ENCODE measurements at places on chromosomes 16 and 17.

GRCh38 chr16:9323170-9323569 lies 231.7 kb downstream of the HAPSTR1 start:
- DNase-seq: no peak

- no peak for DNase-seq
Measured at GRCh38 chr16:89478576-89479221, 11.7 kb downstream of the ANKRD11 start.

- DNase-seq: peak; percentile 37
Measured at GRCh38 chr16:89863741-89864526, 9.5 kb upstream of the TCF25 start.

- no peak for DNase-seq
Measured at GRCh38 chr16:52758473-52758855, 211.5 kb upstream of the TOX3 start.

DNA sequence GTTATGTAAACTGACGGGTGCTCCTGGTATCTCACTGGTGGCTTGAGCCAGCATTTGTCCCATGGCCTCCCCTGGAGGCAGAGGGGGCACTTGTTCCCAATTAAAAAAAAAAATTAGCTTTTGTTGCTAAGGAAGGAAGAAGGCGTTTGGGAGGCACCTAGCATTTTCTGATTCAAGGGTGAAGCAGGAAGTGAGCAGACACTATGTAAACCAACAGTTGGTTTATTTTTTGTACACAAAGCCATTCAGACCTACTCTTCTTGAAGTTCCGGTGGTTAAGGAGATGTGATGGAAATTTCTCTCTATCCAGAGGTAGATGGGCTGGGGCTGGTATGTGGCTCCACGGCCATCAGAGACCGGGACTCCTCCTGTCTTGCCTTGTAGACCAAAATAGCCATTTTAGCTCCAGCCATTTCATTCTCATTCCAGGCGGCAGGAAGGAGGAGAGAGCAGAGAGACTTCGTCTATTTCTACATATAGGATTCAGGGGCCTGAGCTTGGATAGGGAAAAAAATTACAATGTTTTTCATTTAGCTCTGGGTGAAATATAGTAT lies 103.0 kb downstream of the SNX29 start:
- DNase-seq: no peak

GRCh38 chr17:38728290-38728831 lies 1.8 kb upstream of the CISD3 start:
- DNase-seq: peak; percentile 81

- DNase-seq: no peak
Measured at GRCh38 chr17:82559566-82560251, 40.2 kb downstream of the FOXK2 start.

GRCh38 chr17:78933025-78933958 lies 8.1 kb upstream of the TIMP2 start:
- DNase-seq: peak; percentile 27

DNA sequence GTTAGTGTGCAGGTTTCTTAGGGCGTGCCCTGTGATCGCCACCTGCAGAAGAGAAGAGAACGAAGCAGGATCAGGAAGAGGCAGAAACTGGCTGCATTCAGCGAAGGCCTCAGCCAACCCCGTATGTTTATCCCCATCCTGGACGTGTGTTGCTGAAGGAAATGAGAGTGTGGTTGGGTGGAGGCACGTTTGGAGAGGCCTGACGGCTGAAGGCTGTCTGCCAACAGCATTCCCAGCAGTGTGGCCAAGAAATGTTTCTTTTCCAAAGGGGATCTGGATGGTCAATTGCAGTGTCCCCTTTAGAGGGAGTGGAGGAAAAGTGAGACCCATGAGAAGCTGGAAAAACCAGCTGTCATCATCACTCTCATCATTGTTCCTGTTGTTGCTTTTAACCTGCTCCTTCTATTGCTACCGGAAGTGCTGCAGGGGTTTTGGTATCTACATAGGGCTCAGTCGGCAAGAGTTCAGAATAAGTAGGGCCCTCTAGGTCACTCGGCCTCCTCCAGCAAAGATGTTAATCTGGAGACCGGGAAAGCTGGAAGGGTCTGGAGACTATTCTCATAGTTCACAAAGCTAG lies 46.5 kb upstream of the SLC47A1 start:
- DNase-seq: no peak

GRCh38 chr16:78768718-78769117 lies 669.3 kb downstream of the WWOX start:
- DNase-seq: no peak

GRCh38 chr16:47492428-47493377 lies 31.6 kb downstream of the PHKB start:
- no peak for DNase-seq

DNA sequence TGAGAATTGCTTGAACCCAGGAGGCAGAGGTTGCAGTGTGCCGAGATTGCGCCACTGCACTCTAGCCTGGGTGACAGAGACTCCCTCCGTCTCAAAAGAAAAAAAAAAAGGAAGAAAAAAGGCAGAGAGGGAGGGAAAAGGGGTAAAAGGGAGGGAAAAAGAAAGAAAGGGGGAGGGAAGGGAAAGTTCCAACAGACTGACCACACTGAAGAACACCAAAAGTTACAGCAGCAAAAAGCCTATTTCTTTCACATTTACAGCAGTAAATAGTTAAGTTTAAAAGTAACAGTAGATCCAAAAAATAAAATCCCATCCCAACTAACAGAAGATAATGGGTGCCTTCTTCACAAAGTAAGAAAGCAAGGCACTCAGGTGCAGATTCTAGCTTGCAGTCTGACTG lies 36.9 kb upstream of the C17orf78 start:
- no peak for DNase-seq

- no peak for DNase-seq
Measured at GRCh38 chr16:84074721-84075120, 32.1 kb upstream of the SLC38A8 start.

DNA sequence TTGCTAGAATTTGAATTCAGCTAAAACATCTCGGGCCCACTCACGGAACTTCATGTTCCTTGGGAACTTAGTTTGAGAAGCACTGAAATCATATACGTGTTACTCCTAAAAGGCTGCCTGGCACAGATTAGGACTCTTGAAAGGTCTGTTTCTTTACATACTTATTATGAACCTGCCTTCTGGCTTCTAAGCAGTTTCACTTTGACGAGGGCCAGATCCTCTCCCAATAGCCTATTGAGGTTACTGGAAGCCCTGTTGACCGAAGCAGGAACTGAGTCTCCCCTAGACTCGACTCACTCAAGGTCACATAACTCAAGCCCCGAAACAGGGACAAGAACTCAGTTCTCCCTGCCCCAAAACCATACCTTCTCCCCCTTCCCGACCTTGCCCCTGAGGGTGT lies 121.9 kb upstream of the PLCG2 start:
- DNase-seq: no peak

- DNase-seq: no peak
Measured at GRCh38 chr17:32523827-32524552, 37.2 kb downstream of the CDK5R1 start.

DNA sequence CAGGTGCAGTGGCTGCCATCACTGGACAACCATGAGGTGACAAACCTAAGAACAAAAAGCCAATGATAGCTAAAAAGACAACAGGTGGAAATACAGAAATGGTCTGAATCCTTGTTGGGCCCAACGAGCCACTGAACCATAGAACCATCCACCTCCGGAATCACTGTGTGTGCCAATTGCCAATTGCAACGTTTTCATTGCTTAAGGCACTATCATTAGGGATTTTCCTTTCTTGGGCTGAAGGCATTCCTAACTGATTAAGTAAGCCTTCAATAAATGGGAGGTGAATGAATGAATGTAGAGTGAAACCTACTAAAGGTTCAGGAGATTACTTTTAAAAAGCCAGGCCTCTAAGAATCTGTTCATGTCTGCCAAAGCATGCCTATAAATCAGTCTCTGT lies 3.6 kb downstream of the USP31 start:
- no peak for DNase-seq

DNA sequence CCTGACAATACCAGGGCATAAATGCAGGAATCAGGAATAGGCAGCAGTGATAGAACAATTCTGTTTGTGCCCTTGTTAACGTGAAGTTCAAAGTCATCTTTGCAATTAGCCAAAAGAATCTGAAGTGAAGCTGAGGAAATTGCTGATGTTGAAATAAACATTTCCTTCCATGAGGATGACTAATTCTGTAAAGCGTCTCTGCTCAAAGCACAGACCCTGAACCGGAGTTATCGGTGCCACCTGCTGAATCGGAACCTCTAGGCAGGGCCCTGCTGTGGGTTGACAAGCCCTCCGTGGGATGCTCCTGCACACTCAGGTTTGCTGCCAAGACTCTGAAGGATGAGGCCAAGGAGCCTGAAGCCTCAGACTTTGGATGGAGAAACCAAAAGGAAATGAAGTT lies 37.0 kb upstream of the CDH1 start:
- no peak for DNase-seq

DNA sequence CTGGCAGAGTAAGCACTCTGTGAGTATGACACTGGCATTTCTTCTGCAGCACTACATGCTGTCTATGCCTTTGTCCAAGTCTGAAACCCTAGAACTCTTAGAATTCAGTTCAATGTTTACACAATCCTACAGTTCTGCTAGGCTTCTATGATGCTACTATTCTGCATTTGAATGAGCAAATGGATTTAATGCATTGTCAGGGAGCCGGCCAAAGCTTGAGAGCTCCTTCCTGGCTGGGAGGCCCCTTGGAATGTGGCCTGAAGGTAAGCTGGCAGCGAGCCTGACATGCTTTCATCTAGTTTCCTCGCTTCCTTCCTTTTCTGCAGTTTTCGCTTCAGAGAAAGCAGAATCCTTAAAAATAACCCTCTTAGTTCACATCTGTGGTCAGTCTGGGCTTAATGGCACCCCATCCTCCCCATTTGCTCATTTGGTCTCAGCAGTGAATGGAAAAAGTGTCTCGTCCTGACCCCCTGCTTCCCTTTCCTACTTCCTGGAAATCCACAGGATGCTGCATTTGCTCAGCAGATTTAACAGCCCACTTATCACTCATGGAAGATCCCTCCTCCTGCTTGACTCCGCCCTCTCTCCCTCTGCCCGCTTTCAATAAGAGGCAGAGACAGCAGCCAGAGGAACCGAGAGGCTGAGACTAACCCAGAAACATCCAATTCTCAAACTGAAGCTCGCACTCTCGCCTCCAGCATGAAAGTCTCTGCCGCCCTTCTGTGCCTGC lies at the start of gene CCL2:
TSS of gene CCL2 (plus strand) at position 635 of the 730 bp plus-strand sequence. CDS start at position 700, 65 bp downstream.
- no peak for DNase-seq

- DNase-seq: no peak
Measured at GRCh38 chr16:55737318-55737717, 81.5 kb downstream of the SLC6A2 start.

DNA sequence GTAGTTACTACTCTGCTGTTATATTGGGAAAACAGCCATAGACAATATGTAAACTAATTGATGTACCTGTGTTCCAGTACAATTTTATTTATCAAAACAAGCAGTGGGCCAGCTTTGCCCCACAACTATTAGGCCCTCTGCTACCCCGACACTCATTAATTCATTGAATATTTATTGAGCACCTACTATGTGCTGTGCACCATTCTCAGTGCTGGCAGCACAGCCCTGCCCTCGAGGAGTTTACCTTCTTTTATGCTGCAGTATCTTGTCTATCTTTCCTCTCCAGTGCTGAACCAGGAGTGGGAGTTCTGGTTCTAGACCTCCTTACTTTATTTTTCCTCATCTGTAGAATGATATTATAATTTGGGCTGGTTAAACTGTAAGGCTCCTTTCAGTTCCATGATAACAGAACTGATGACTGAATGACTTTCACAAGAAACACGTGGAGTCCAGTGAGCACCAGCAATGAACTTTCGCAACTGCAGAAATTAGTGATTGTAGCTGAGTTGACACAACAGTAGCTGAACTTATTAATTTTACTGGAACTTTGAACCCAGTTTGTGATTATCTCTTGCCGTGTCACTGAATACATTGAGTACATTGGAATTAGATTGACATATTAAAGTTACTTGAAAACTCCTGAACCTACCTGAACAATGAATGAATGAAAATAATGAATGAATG lies 2.4 kb downstream of the GOSR2 start:
- DNase-seq: no peak

DNA sequence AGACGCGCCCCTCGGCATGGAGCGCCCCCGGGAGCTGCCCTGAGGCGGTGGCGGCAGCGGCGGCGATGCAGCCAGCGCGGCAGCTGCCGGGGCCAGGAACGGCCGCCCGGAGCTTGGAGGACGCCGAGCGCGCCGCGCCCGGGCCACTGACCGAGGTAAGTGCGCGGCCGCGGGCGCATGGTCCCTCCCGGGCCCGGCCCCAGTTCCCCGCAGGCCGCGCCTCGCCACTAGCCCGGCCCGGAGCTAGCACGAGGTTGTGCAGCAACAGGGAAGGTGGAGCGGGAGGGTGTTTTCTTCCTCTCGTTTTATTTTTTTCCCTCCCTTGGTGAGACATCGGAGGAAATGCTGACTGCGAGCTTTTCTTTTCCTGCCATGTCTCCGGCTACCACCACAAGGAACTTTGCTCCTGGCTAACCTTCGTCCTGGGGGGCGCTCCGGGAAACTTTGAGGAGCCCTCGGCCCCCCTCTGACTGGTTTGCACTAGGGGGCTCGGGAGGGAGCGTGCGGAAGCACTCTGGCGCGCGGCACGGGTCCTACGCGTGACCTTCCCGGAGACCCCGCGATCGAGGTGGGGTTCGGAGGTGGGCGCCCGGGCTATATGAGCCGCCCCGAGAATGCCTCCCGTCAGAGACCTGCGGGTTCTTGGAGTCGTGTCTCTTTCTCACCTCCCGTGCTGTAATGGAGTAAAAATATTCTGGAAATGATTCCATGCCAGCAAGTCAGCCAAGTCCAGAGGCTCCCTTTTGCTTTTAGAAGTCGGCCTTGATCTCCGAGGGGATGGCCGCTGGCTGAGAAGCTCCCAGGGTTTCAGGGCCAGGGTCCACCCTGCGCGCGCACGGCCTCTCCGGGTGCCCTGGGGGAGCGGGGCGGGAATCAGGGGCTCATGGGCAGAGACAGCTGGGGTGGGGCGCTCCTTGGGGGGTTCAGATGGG lies 868 bp downstream of the KCNJ12 start:
- no peak for DNase-seq

- no peak for DNase-seq
Measured at GRCh38 chr17:80937462-80938381, 53.9 kb upstream of the CHMP6 start.

GRCh38 chr17:416293-417206 lies 63.9 kb upstream of the RPH3AL start:
- DNase-seq: no peak

- no peak for DNase-seq
Measured at GRCh38 chr17:69176457-69176795, 34.7 kb upstream of the ABCA6 start.

- no peak for DNase-seq
Measured at GRCh38 chr17:31647661-31648060, 211.4 kb downstream of the COPRS start.

- no peak for DNase-seq
Measured at GRCh38 chr16:85520853-85521521, 92.1 kb upstream of the GSE1 start.

GRCh38 chr17:40331743-40332641 lies 23.0 kb downstream of the RARA start:
- no peak for DNase-seq

GRCh38 chr17:41977991-41978390 lies 11.4 kb downstream of the CNP start:
- DNase-seq: no peak
